ENCODE measurements at places on chromosomes 3 and 15. TPM values are rescaled to one million over a fixed set of nuclear protein-coding genes. Genes with fewer than 3 reads are reported as not detected.

ZNF660 gene
- total RNA-seq = 0.83 TPM

DNA sequence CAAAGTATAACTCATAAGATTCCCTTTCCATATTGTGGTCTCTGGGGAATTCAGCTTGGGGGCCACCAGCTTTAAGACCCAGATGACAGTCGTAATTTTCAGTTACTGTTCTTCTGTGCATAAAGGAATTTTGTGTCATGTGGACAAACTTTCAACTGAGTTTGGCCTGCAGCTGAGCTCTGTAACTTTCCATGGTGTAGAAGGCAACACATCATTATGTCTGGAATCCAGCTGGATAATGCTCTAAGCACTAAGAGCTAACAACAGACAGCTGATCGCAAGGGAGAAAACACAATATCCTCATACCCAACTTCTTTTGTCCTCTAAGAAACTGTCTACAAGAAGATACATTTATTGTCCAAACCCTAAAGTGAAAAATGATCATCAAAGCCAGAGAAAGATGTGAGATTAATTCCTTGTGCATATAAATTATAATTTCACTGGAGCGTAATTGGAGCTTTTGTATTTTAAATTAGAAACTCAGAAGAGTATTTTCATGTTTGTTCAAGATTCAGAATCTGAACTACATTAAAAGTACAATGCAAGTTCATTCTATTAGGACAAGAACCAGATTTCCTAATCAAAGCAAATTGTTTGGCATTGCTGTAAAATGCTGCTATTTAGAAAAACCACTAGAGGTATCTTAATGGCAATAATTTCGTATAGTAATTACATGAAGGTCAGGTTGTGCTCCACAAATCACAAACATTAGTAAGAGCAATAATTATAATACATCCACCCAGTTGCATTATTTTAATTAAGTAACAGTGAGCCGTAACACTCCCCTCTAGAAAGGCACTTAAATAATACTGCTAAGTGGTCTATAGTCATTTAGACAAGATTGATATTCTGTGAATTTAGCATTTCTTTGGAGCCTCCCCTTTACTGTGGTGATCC, 218.8 kb downstream of the ATP8B4 start:
- DNase-seq = no peak

DNA sequence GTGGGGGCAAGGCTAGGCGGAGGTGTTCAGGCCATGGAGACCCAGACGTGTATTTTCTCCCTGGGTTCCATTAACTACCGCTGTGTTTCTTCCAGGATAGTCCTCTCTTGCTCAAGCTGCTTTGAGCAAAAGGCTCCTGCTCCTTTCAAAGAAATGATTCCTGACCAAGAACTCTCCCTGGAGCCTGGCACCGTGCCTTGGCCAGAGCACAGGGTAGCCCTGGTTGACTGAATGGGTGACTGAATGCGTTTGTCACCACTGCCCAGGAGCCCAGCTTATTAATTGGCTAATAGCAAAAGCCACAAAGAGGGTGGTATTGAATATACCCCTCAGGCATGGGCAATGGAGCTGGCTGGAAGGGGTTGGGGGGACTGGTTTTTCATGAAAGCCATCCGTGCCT, 13.9 kb downstream of the RASGRF1 start:
- DNase-seq = no peak

NLGN1 gene
- total RNA-seq = 1.3 TPM

DNA sequence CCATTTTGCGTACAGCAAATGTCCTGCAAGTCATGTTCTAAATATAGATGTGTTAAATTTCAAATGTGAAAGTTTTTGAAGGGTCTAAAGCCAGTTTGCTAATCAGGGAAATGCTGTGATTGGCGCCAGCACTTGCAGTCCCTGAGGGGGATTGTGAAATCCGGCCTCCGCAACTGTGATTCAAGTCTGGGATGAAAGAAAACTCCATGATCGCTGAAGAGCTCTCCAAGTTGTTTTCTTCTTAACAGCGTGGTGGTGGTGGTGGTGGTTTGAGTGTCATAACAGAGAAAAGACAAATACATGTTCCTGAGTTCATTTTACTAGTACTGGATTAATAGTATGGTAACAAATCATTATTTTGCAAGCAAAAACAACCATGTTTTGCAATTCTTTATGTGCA, 51.8 kb downstream of the MITF start:
- peak; percentile 47 for DNase-seq

DNA sequence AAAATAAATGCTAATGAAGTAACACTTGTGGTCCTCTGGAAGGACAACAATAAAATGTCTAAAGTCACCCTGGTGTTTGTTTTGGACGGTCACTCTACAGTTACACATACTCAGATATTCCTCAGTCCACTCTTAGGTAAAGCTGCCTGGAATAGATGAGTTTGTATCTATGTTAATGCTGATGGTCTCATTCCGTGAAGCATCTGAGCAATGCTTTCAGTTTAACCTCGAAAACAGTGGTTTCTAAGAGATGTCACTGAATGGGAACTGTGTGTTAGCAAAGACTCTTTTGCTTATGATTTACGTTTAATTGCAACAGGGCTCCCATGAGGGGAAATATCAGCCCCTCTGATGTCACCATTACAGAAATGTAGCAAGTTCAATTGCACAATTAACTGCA, 49.1 kb downstream of the FBN1 start:
- DNase-seq = no peak

- DNase-seq = no peak
These were observed 50.1 kb upstream of the TLE3 start for GRCh38 chr15:70147778-70148177.

- DNase-seq = no peak
These were observed 37.3 kb downstream of the ST3GAL6 start for GRCh38 chr3:98800401-98800800.

- DNase-seq = no peak
These were observed 34.8 kb upstream of the CFAP20DC start for GRCh38 chr3:59084583-59084982.

DNA sequence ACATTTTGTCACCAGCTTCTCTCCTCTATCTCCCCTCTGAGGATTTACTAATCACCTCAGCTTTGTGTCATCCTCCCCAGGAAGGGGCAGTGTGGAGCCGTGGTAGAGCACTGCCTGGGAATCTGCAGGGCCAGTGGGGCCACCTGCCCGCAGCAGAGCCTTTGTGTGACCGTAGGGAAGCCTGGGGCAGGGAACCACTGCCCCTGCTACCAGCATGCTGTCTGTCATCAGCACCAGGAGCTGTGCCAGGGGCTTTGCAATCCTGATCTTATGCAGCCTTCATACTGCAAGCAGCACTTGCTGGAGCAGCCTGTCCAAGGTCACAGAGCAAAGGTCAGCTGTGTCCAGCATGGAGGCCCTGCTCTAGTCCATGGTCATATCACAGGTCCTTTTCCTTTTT, 170.2 kb upstream of the IL12A start:
- peak; percentile 60 for DNase-seq

GRCh38 chr3:105348307-105348706, 18.4 kb upstream of the ALCAM start:
- DNase-seq = no peak

- no peak for DNase-seq
These were observed 270.1 kb downstream of the PDCD6IP start for GRCh38 chr3:34068505-34068904.

All from Peyer's patch (tissue), 4 donors.